ENCODE measurements at places on chromosomes 16 and 17.

- DNase-seq = no peak
Measured at GRCh38 chr17:19000531-19001325, 3.8 kb downstream of the FAM83G start.

DNA sequence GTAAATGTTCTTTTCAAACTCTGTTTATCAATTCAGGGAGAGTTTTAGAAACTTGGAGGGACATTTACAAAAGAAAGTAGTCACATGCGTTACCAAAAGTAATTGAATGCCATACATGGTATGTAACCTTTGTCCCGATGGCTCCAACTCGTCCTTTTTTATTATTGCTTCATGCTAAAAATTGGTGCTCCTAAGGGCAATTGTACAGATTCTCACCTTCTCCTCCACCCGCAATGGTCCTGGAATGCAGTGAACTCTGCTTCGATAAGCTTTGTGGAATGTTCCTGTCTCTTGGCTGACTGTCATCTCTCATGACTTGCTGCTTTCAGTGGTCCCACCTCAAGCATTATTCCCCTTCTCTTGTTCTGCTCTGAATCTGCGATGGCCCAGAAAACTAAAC lies 20.9 kb downstream of the GNAO1 start:
- DNase-seq = no peak

- no peak for DNase-seq
Measured at GRCh38 chr17:32604966-32605365, 118.2 kb downstream of the CDK5R1 start.

GRCh38 chr16:11092788-11093571 lies 148.6 kb downstream of the CLEC16A start:
- no peak for DNase-seq

DNA sequence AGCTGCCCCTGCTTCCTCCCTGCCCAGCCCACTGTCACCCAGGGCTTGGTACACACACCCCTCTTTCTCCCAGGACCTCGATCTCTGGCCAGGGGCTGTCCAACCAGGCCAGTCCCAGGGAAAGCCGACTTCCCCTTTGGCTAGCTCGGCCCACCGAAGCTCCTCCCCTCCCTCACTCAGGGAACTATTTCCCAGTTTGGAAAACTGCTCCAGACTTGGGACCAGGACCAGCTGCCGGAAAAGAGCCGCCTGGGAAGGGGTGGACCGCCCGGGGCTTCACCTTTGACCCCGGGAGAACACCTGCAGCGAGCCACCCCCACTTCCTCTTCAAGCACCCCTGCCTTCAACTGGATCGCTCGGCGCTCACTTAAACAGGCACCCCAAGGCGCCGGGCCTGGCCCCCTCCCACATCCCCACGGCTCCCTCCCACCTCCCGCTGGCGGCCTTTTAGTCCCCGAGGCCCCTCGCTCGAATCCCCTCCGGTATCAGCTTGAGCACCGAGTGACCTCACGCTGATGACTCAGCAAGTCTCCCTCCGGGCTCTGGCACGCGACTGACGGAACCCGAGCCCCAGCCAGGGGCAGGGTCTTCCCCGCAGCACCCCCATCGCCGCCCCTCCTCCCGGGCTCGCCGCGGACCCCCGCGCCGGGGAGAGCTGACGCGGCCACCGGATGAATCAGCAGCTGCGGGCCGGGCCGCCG lies 934 bp downstream of the MAFG start:
- peak; percentile 65 for DNase-seq

DNA sequence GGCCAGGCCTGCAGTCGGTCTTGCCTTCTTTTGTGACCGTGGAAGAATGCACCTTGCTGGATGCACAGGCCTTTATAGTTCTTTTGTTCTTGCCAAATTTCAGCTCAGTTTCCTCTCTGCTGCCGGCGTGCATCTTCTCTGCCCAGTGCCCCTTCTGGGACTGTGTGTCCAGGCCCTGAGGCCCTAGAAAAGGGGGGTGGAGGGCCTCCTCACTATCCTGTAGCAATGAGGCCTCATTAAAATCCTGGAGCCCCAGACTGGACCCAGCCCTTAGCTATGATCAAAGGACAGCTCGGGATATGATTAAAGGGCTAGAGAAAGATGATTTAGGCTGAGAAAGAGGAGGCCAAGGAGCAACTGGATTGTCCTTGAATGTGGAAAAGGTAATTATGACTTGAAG lies 229.8 kb downstream of the SEC14L1 start:
- no peak for DNase-seq

Measured in AG09319 (cell line).